ENCODE measurements at places on chromosomes 6 and 20.

GRCh38 chr6:113315879-113316278, 541.3 kb upstream of the MARCKS start:
- DNase-seq: no peak

DNA sequence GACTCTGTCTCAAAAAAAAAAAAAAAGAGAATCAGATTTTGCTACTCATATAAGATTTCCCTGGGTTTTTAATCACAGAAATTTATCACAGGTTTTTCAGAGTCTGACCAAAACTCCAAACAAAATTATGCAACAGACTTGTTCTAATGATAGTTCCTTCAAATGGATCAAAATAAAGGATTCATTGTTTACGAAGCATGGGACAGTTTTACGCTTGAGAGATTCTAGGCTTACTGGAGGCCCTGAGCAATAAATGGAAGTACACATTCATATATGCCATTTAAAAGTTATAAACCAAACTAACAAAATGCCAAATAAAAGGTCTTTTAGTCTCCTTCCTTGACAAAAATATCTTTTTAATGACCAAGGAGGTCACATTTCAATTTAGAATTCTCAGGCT, 245.1 kb upstream of the KCNQ5 start:
- no peak for DNase-seq

- no peak for DNase-seq
Observed at GRCh38 chr6:100460650-100461204, 4.0 kb downstream of the SIM1 start.

DNA sequence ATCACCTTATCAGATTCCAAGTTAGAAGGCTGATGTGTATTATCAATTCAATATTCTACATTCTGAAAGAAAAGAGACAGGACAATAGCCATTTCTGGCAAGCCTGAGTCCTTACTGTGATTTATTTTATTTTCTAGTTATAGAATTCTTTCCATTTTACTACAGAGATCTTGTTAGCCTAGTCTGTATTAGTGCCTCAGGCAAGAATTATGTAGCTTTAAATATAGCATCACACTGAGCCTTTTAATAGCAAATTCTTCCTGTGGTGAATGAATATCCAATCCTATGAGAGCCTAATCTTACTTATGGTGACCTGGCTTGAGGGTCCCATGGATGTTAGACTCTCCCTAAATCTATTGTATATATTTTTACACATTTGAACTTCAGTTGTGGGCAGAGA, 732.8 kb upstream of the CITED2 start:
- no peak for DNase-seq

GRCh38 chr20:20084296-20084752, 32.0 kb downstream of the CFAP61 start:
- no peak for DNase-seq

GRCh38 chr6:22779062-22779461, 209.7 kb downstream of the HDGFL1 start:
- no peak for DNase-seq

DNA sequence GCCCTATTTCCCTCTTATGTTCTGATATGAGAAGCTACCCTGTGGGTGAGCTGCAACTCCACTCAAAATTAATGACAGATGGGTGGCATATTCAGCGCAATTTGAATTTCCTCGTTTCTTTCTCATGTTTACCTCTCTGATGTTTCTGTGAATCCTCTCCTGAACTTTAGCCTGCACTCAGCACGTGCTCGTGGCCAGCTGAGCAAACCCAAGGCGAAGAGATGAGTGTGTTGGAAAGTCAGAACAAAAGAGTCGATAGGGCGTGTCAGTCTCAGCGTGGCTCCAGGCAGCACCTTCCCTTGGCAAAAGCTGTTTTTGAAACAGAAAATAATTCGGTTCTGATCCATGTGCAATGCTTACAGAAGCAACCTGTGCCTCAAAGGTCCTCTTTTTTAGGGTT, 226.1 kb upstream of the GMDS start:
- DNase-seq: no peak

- no peak for DNase-seq
Observed at GRCh38 chr6:169913096-169913638, 161.7 kb downstream of the ERMARD start.

DNA sequence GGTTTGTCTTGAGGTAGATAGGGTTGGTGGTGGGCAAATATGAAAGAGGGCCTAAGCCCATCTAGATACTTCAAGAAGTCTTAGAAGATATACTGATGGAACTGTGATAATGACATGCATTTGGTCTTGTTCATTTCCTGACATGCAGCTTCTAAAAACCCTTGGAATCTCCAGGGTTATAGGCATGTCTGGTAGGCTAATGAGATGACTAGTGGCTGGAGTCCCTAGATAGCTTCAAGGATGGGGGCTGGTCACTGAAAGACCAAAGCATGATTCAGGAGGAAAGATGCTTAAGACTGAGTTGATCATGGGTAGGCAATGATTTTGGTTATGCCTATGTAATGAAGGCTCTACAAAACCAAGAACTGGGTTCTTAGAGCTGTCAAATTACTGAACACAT, 217.9 kb upstream of the MOCS1 start:
- no peak for DNase-seq

DNA sequence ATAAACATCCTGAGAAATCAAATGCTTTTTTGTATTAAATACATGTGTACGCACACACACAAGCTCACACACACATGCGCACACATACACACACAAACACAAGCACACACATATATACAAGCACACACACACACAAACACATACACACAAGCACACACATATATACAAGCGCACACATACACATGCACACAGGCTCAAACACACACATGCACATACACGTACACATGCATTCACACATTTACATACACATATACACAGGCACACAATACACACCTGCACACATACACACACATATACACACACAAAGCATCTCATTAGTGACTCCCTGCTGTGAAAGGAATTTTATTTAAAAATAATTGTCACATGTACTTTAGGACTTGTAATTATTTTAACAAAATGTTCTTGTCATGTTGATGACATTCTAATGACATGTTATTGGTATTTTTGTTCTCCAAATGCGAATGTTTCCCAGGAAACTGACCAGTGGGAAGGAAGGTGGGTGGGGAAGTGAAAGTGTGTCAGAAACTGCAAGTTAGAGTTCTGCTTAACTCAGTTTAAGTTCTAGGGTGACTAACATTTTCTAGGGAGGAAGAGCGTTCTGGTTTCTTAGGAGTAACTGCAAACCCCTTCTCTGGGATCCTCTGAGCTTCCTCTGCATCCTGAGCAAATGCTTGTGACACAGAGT, 113.9 kb upstream of the ZNF217 start:
- DNase-seq: no peak

DNA sequence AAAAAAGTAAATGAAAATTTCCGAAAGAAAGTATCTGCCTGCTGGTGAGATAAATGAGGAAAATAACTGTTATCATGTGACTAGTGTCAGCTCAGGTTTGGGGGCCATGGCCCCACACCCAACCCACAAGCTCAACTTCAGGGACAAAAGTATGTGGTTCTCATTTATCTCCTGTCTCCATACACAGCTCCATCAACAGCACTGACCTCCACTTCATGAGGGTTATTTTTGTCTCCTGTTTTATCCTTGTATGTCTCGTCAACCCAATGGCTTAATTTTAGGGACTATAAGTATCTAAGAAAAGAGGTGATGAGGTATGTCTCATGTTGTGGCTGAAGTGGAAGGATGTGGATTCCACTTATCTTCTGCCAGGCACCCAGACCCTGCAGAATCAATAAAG, 271.6 kb upstream of the RIN2 start:
- no peak for DNase-seq

GRCh38 chr20:6718662-6719368, 48.7 kb upstream of the BMP2 start:
- no peak for DNase-seq

GRCh38 chr6:13079096-13079723, 249.1 kb downstream of the TBC1D7 start:
- no peak for DNase-seq

- DNase-seq: no peak
Observed at GRCh38 chr6:135739288-135739687, 112.2 kb upstream of the PDE7B start.

DNA sequence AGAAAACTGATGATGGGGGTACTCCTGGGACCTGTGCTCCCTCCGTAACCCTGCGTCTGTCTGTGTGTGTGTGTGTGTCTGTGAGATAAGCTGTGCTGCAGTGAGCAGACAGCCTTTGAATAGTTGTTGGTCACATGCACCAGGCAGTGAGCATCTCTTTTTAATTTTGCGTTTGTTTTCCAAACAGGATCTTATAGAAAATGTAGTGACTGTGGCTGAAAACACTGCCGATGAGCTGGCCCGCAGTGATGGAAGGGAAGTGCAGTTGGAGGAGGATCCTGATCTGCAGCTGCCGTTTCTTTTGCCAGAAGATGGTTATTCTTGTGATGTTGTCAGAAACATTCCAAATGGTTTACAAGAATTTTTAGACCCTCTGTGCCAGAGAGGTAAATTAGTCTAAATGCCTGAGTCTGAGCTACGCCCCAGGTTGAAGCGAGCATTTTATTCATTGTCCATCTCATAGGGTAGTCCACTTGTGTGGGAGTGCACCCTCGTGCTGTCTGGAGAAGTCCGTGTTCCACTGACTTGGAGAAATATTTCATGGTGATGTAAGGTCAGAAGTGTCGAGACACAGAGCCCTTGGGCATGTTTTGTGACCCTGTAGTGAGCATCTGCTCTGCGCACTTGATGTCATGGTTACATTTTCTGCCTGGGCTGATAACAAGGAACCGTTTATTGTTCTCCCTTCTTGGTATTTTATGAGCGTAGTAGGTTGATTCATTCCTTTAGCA, 78.8 kb upstream of the KIF25 start:
- no peak for DNase-seq

GRCh38 chr6:109348226-109348625, 34.0 kb downstream of the CD164 start:
- no peak for DNase-seq

- DNase-seq: no peak
Observed at GRCh38 chr6:36296240-36296639, 26.4 kb downstream of the PNPLA1 start.

- no peak for DNase-seq
Observed at GRCh38 chr6:12028213-12028612, 16.1 kb downstream of the HIVEP1 start.

GRCh38 chr6:10393544-10394225, 21.2 kb downstream of the TFAP2A start:
- DNase-seq: no peak

DNA sequence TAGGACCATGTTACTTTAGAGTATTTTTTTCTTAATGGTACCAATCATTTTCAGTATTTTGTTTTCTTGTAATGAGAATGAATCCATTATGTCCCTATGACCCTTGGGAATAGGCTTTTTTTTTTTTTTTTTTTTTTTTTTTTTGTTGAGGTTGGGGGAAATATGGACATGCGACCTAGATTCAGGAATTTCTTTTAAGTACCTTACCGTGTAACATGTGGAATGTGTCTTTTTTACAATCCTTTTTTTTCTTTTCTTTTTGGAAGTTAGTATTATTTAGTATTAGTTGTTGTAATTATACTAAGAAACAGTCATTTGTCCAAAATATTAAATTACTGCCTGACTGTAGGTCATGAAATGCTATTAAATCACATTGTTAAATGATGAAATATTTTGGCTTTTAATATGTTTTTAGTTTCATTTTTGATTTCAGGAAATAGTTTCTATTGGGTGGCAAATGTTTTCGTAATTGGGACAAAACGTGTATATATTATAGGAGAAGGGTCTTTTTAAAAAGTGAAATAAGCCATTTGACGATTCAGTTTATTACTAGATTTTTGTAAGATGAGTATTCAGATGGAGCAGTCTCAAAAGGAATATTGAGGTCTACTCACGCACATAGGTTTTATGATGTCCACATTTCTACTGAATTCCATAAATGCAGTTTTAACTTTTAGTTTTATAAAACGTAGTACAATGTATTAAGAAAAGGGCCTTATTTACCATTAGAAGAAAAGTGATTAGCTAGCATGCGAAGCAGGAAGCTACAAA, 4.9 kb downstream of the ARID1B start:
- no peak for DNase-seq

GRCh38 chr20:4272225-4272624, 256.9 kb upstream of the RNF24 start:
- no peak for DNase-seq

- no peak for DNase-seq
Observed at GRCh38 chr20:38671186-38671585, 53.1 kb upstream of the SLC32A1 start.

- DNase-seq: no peak
Observed at GRCh38 chr6:108873251-108873650, 25.0 kb downstream of the ARMC2 start.

DNA sequence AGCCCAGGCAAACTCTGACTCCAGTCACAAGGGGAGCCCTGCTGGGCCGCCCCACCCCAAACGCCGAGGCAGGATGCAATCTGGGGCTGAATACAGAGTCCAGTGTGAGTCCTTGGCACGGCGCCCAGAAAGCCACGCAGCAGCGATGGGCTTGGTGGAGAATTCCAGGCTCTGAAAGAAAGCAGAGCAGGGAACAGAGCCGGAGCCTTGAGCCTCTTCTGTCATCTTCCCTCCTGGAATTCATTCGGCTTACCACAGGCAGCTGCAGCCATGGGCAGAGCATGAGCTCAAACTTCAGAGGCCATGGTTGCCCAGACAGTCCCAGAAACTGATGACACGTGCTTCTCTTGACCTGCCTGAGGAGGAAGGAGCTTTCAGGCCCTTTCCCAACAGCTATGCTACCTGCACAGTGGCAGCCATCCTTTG, 441.1 kb upstream of the JARID2 start:
- no peak for DNase-seq

DNA sequence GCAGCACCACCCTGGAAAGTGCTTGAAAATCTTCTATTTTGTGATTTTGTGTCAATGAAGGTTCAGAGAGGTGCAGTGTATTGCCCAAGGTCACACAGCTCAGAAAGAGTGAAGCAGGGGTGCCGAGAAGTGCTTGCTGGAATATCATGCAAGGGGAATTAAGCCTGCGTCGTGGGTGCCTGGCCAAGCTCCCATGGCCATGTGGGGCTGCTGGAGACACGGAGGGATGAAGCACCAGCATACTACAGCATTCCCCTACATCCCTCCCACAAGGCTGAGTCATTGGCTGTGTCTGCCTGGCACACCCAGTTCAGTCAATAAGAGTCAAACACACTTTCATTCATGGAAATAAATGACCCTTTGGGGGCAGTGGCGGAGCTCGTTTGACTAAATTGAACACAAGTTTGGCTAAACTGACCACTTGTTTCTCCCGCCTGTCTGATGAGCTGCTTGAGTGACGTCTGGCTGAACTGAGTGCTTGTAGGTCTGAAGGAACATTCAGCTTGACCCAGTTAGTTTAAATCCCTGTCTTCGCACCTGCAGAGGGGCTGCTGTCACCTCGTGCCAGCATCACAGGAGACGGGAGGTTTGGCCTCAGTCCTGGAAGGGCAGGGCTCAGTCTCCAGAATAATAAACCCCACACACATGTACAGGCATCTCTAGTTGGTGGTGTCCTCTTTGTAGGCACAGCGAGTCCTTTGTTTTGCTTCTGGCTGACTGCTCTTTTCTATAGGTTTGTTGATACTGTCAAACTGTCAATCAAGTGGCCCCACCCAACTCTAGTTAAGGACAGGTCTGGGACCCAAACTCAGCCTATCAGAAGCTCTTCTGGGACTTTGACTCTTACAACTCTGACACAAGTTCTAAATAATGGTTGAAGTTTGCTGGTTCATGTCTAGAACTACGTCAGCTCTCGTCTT, 8.4 kb upstream of the TGM2 start:
- DNase-seq: no peak
